ENCODE measurements at places on chromosomes 5 and 9.

DNA sequence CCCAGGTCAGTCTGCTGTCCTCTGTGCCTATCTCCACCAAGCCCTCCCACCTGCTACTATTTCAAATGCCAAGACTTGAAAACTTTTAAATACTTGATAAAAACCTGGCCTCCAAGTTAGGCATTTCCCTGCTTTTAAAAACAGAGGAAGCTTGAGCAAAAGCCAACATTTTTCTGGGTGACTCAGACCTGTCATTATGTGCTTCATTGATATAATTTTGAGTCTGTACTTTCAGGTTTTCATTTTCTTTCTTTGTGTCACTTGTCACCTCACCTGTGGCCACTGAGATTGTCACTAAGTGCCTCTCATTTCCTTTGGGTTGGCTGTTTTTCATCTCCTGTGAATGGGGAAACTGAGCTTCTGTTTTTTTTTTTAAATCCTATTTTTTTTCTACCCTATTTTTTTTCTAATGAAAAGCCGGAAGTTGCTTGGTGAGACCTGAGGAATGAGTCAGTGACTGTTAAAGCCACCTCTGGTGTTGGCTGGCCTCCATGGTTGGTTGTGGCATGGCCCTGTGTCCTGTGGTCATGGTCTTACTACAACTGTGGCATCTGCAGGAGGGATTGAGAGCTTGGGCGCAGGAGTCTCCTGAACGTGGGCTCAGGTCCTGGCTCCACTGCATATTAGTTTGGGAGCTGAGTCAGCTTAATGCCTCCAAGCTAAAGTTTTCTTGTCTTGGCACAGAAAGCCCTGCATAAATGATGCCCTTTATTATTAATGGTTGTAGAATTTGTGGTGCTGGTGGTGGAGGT, 56.7 kb downstream of the ARHGAP26 start:
- no peak for DNase-seq

DNA sequence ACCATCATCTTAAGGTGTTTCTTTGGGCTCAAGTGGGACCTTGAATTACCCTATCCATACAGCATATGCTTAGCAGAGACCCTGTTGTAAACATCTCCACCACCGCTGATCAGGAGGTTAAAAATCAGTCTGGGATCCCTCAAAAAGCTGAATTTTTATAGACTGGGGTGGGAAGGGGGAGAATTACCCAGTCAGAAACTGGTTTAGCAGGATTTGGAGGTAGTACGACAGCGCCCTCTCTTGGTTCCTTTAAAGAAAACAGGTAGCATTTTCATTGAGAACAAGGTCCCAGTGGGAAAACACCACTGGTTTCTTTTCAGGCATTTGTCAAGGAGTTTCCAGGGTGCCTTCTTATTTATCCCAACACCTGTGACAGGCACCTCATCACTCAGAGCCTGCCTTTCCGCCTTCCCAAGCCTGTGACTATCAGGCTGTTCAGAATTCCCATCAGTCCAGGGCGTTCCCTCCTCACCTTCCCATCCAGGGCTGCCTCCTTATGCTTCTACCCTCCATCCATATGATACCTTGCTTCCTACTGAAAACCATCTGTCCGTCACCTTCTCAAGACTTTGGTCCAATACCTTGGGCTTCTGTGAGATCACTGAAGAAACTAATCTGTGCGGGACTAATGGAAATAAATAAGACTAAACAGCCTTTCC, 203.8 kb upstream of the RAI14 start:
- no peak for DNase-seq

GRCh38 chr5:170225326-170226128, 7.3 kb upstream of the C5orf58 start:
- DNase-seq: peak; percentile 74

DNA sequence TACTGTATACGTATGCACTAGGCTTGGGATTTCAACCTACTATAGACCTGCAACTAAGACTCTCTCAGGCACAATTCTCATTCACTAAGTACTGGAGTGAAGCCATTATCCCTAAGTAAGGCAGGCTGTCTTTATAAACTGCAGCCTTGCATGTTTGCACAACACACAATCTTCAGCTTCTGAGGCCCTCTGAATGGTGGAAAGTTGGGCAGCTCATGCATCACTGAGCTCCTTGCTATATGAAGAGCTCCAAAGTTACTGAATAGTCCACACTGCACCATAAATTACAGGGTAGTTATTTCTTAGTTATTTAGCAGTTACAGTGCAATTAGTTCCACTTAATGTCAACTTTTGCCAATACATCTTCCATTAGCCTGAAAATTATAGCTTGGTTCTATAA, 384.6 kb downstream of the BRINP1 start:
- no peak for DNase-seq

GRCh38 chr5:26259081-26259480, 779.3 kb downstream of the CDH9 start:
- DNase-seq: no peak

DNA sequence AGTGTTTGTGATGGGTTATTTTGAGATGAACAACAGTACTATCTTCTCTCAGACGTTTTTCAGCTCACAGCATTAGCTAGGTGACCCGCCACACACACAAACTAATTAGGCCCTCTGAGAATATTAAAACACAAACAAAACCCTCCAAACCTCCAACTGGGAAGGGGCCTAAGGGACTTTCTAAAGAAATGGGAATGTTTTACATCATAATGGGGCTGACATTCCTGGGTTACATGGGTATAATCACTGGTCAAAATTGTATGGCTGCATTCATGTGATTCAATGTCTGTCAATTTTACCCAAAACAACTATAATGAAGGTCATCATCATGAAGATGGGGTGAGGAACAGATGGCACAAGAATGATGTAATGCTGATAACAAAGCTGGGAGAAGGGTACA, 59.6 kb downstream of the SPTLC1 start:
- DNase-seq: no peak

- peak; percentile 23 for DNase-seq
These were observed 2.7 kb downstream of the OR2V2 start for GRCh38 chr5:181149806-181150733.

DNA sequence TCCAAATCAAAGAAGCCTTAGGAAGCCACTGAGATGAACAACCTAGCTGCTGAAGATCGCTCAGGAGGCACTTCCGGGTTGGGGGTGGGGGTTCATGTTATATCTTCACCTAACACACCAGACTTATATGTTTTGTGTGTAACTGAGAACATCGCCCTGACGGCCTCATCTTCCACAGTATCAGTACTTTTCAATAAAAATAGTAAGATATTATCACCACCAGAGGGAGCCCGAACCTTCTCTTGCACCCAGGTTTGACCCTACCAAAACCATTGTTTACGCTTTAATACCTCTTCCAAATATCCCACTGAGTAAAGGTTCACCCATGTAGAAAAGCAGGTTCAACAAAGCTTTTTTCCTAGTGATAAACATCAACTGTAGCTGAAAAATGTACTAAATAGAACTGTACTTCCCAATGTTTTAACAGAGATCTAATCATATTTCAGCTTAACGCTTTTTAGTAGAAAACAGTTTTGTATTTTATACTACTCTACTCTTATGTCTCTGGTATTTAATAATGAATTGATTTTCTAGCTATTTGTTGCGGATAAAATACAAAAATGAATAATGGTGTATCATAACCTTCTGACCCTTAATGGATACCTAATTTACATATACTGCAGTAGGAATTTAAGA, 244.0 kb downstream of the EPB41L4A start:
- peak; percentile 52 for DNase-seq

- DNase-seq: no peak
These were observed 23.4 kb upstream of the GALNT10 start for GRCh38 chr5:154166901-154167791.

GRCh38 chr5:139688751-139689372, 40.7 kb downstream of the CXXC5 start:
- DNase-seq: no peak

GRCh38 chr5:149732324-149733128, 2.4 kb downstream of the PPARGC1B start:
- DNase-seq: no peak

Measured in DND-41 (cell line).